Fibroblast of pulmonary artery (primary cell): ENCODE measurements at places on chromosomes 4 and X.
A peak's percentile ranks its signal among the peaks of the same experiment; 100 is the strongest.

- DNase-seq = peak; percentile 38
Observed at GRCh38 chr4:183571350-183571941, 66.6 kb downstream of the ING2 start.

GRCh38 chr4:133147286-133147821, 1.7 kb upstream of the PCDH10 start:
- peak; percentile 13 for DNase-seq

GRCh38 chrX:48940404-48940955, 16.9 kb downstream of the OTUD5 start:
- DNase-seq = no peak

- DNase-seq = peak; percentile 44
Observed at GRCh38 chr4:72286185-72286584, 254.4 kb downstream of the NPFFR2 start.

- peak; percentile 51 for DNase-seq
Observed at GRCh38 chr4:101818362-101818761, 27.8 kb downstream of the BANK1 start.

GRCh38 chr4:2500547-2500946, 31.6 kb downstream of the RNF4 start:
- DNase-seq = no peak

DNA sequence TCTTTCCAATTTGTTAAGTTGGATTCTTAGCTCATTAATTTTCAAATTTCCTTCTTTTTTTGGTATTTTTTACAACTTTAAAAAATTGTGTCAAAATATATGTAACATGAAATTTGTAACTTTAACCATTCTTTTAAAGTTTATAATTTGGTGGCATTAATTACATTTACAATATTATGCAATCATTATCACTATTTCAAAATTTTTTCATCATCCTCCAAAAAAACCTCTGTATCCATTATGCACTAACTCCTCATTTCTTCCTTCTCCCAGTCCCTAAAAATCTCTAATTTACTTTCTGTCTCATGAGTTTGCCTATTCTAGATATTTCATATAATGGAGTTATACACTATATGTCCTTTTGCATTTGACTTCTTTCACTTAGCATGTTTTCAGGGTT, 4.7 kb upstream of the FAM47E start:
- no peak for DNase-seq

DNA sequence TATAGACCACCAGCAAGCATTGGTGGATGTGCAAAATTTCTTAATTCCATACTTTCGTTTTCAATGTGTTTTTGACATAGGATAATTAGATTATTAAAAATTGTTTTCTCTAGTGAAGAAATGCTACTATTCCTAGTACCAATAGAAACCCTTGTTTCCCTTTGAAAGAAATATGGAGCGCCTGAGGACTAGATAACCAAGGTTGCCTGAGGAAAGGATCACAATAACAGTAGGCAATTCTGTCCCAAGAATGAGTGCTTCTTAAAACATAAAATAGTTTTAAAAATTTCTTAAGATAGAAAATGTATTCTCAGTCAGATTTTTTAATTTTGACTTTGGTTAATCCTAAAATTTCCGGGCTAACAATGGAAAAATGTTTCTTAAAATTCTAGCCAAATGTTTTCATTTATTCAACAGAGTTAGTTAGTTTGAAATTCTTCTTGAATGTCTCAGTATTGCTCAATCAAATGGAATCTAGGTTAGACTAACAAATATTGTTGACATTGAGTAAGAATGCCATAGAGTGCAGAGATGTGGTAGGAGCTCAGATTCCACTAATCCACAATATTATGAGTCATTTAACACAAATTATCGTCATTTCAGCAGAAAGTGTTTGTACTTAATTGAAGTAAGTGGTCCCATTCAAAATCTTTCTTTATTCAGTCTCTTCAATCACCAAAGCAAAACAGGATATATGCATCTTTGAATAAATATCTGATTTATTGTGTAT, 666.0 kb downstream of the GRID2 start:
- peak; percentile 95 for DNase-seq

DNA sequence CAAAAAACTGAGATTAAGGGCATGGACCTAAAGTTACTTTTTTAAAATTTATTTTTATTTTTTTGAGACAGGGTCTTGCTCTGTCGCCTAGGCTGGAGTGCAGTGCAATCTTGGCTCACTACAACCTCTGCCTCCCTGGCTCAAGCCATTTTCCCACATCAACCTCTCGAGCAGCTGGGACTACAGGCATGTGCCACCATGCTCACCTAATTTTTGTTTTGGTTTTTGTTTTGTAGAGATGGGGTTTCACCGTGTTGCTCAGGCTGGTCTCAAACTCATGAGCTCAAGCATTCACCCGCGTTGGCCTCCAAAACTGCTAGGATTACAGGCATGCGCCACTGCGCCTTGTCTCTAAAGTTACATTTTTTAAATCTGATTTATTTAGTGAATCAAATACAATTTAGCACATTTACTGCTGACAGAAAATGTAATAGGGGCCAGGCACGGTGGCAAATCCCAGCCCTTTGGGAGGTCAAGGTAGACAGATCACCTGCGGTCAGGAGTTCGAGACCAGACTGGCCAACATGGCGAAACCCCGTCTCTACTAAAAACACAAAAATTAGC, 38.3 kb downstream of the GUCY1A1 start:
- no peak for DNase-seq

DNA sequence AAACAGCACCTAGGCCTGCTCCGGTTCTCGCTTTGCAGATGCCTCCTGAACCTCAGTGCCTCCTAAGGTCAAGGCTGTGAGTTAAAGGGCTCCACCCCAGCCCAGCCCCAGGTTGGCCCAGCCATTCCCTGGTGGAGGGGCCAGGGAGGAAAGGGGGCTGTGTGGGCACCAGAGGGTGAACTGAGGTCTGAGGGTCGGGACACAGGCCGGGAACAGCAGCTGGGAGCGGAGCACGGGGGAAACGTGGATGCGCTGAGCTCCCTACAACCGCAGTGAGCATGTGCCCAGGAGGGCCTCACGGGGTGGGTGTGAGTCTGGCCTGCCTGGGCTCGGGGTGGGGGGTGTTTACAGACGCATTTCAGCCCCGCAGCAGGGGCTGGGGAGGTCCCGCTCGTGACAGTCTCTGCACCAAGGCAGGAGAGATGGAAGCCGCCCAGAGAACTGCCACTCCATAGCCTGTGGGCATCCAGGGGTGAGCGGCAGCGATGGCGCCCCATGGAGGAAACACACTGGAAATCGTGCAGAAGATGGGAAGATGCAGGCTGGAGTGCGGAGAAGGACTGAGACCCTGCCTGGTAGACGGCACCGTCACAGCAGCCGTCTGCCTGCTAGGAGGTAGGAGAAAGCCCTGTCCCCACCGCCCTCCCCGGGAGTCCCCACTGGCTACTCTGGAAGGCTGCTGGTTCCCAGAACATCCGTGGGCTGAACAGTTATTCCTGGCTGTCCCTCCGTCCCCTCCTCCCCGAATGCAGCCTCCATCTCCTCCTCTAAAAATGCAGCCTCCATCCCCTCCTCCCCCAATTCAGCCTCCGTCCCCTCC, 9.9 kb upstream of the SLC25A6 start:
- no peak for DNase-seq

- no peak for DNase-seq
Observed at GRCh38 chr4:101136373-101137370, 210.7 kb downstream of the PPP3CA start.

GRCh38 chrX:78168065-78168464, 28.6 kb upstream of the TAF9B start:
- DNase-seq = peak; percentile 39

DNA sequence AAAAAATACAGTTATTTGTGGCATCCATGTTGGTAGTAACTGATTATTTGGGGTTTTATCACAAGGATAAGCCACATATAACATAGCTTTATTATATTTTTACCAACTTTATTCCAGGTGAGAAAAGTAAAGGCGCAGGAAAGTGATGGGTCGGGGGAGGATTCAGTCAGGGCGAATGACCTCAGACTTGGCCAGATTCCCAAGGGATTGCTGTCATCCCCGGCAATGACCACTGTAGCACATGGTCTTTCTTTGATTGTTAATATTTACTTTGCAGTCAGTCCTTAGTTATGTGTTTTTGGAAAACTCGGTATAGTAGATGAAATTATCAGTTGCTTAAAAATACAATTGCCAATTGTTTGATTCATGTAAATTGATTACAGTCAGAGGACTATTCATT, 17.6 kb downstream of the GRIA3 start:
- no peak for DNase-seq

DNA sequence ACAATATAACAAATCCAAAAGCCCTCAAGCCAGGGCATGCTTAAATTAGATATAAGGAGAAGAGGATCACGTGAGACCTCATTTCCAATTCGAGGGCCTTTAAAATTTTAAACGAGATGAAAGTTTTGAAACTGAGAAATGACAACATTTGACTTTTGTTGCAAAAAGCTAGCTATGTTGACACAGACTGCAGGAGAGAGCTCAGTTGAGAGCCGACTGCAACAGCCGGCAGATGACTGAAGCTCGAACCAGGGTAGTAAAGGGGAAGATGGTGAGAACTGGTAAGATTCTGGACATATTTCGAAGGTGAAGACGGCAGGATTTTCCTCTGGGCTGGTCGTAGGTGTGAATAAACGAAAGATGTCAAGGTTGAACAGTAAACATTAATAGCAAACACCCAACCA, 773 bp downstream of the PRMT9 start:
- DNase-seq = peak; percentile 44

DNA sequence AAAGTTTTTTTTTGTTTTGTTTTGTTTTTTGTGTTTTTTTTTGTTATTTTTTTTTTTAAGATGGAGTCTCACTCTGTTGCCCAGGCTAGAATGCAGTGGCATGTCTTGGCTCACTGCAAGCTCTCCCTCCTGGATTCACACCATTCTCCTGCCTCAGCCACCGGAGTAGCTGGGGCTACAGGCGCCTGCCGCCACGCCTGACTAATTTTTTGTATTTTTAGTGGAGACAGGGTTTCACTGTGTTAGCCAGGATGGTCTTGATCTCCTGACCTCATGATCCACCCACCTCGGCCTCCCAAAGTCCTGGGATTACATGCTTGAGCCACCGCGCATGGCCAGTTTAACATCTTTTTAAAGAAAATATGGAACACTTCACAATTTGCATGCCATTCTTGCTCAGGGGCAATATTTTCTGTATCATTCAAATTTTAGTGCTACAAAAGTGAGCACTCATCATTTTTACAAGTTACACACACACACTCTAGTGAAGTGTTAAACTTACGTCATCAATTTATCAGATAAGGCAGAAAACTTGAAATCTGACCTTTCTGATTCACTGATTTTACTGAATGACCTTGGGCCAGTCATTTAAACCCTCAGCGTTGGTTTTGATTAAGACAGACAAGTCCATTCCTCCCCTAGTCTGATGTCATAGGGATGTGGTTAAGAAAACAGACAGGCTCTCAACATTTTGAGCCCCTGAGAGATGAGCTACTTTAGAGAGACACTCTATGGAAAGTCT, 61.2 kb downstream of the TRIM2 start:
- no peak for DNase-seq

GRCh38 chr4:57371671-57372070, 261.5 kb upstream of the IGFBP7 start:
- DNase-seq = no peak

DNA sequence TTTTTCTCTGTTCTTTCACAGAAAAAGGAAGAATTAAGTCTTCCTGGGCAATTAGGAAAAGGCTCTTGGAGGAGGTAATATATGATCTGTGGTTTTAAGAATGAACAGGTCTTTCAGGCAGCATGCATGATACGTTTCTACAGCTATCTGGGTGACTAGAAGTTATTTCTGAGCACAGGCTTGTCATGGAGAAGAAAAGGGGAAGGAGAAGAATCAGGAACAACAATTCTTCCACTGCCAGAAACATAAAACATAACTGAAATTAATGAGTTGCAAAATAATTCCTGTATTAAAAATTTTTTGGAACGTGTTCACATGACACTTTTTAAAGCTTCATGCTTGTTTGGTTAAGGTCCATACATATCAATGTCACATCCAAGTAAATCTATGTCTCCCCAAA, 17.7 kb upstream of the STIM2 start:
- no peak for DNase-seq

- DNase-seq = peak; percentile 2
Observed at GRCh38 chr4:87738483-87738882, 60.9 kb upstream of the IBSP start.

- no peak for DNase-seq
Observed at GRCh38 chrX:40749681-40750494, 14.5 kb upstream of the MED14 start.

GRCh38 chrX:141201962-141202361, 25.0 kb upstream of the LDOC1 start:
- no peak for DNase-seq

DNA sequence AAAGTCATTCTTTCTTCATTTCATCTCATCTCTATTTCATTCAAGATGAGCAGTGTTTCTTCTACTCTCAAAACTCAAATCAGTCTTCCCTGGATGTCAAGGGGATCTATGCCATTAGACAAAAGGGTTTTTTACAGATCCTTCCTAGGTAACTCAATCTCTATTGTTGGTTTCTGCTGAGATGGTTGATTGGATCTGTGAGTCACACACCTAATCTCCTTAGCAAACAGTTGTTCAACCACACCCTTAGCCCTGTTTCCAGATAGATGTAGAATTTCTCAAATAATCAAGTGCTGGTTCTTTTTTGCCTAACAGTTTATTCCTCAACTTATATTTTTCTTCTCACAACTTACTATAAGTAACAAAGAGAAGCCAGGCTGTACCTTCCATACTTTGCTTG, 200.5 kb downstream of the KDR start:
- no peak for DNase-seq

DNA sequence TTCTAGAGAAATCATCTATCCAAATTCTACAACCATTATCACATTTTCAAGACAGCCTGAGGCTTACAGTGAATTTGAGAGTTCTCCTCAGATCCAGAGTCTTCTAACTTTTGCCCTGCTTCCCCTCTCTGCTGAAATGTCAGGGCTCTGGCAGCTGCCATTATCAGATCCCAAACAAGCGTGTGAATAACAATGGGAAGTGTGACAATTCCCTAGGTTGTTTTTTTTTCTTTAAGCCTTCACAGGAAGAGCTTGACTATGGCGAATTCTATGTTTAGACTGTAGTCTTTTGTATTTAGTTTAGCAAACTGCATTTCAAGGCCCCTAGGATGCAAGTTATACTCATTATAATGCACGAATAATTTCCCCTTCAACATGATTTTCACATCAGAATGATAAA, 61.3 kb upstream of the KDR start:
- DNase-seq = no peak

DNA sequence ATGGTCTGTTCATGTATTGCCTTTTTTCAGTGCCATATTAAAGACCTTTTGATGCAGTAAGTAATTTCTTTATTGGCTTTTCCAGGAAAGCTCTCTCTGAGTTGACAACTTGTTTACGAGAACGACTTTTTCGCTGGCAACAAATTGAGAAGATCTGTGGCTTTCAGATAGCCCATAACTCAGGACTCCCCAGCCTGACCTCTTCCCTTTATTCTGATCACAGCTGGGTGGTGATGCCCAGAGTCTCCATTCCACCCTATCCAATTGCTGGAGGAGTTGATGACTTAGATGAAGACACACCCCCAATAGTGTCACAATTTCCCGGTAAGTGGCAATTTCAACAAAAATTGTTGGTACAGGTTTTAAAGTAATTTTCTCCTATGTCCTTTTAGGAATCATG, 148.0 kb downstream of the STIM2 start:
- DNase-seq = no peak
